ENCODE measurements at places on chromosomes 16 and 17. TPM values are rescaled to one million over a fixed set of nuclear protein-coding genes. Genes with fewer than 3 reads are reported as not detected.

Gene RBFOX1
- not detected for total RNA-seq

Gene SRCIN1
- 0.84 TPM for total RNA-seq

DNA sequence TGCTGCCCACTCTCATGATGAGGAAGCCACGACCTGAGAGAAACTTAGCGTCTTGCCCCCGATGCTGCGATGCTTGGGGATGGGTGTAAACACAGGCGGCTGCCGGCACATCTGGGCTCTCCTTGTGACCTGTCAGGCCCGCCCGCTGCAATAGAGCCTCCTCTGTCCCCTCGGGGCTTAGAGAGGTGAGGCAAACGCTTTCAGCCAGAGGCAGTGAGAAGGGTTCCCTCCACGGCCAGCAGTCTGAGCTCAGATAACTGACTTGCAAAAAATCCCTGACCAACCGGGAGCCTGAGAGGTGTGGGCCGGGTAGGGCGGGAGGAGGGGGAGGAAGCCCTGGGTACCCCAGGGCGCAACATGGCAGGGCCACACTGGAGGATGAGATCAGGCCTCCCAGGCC lies 260.6 kb downstream of the C16orf95 start:
- no peak overlapping the region for H3K4me3 ChIP-seq
- H3K4me1 ChIP-seq, result no peaks in the 10 kb centered on the region

- no peak within 1 kb of the TSS for H3K27ac ChIP-seq
- peak; percentile 79 for DNase-seq
- H3K36me3 ChIP-seq, result no peaks in the 10 kb centered on the region
- peak within 1 kb of the TSS; percentile 5 for H3K4me3 ChIP-seq
- H3K27me3 ChIP-seq, result no peaks in the 10 kb centered on the region
Observed at GRCh38 chr17:58755577-58756245, at the start of gene PPM1E. Gene PPM1E, plus strand, starts transcription at chr17:58755854.

GRCh38 chr16:73021866-73022495 lies 25.9 kb downstream of the ZFHX3 start:
- H3K4me1 ChIP-seq, result peaks cover 6% of the 10 kb centered on the region
- no peak overlapping the region for H3K4me3 ChIP-seq
- no peak for DNase-seq
- H3K27ac ChIP-seq, result no peak overlapping the region
- H3K27me3 ChIP-seq, result no peaks in the 10 kb centered on the region

All from aorta (tissue), 5 donors.